ENCODE measurements at places on chromosomes 2 and 18.

- no peaks in the 10 kb centered on the region for H3K36me3 ChIP-seq
- no peaks in the 10 kb centered on the region for H3K27me3 ChIP-seq
- no peaks in the 10 kb centered on the region for H3K4me1 ChIP-seq
- H3K27ac ChIP-seq: no peak overlapping the region
- DNase-seq: no peak
- H3K4me3 ChIP-seq: no peak overlapping the region
Observed at GRCh38 chr2:112757265-112757664, 7.1 kb downstream of the CKAP2L start.

- no peaks in the 10 kb centered on the region for H3K27me3 ChIP-seq
- H3K4me1 ChIP-seq: no peaks in the 10 kb centered on the region
- H3K27ac ChIP-seq: no peak overlapping the region
- H3K4me3 ChIP-seq: no peak overlapping the region
Observed at GRCh38 chr2:174797781-174798276, 33.6 kb upstream of the CHRNA1 start.

DNA sequence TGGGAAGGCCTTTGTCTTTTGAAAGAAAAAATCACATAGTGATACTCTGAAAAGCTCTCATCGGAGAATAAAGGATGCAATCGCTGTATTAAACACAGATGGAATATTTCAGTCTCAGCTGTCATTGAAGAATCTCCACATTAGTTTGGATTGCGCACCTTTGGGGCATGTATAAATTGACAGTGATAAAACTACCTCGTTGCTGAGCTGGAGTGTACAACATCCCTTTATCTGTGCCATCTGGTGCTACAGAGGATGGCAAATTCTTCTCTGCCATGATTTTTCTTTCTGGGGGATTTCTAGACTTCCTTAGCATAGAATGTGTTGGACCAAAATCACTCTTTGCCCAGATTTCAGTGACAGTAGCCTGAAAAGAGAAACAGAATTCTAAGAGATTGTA, 185.3 kb downstream of the PARD3B start:
- no peaks in the 10 kb centered on the region for H3K27me3 ChIP-seq
- DNase-seq: no peak
- H3K27ac ChIP-seq: no peak overlapping the region
- H3K4me1 ChIP-seq: no peaks in the 10 kb centered on the region

DNA sequence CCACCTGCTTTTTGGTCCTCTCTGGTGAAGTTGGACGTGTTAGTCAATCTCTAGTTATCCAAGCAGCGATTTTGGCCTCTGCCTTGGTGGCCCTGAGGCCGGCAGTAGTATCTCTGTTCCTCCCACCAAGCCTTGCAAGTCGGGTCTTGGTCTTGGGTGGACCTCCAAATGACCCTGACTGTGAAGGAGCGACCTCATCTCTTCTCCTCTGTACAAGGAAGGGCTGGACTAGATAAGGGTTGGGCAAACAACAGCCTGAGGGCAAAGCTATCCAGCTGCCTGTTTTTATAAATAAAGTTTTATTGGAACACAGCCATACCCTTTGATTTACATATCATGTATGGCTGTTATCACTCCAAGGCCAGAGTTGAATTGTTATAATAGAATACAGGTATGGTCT, 74.6 kb upstream of the FOSL2 start:
- H3K4me1 ChIP-seq: no peaks in the 10 kb centered on the region
- H3K27ac ChIP-seq: no peak overlapping the region
- no peaks in the 10 kb centered on the region for H3K36me3 ChIP-seq
- no peak for DNase-seq
- H3K27me3 ChIP-seq: no peaks in the 10 kb centered on the region

DNA sequence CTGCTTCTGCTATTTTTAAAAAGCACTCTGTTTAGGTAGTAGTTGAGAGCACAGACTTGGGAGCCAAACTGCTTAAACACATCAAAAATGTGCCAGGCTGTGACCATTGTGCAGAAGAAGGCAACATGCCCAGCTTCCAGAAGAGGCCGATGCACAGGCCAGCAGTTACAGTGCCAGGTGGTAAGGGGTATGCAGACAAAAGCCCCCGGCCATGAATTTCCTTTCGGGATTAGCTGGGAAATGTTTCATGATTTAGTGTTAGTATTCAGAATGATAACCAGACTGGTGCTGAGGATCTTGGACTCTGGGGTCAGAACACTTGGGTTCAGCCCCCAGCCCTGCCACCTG, 40.0 kb upstream of the ATG16L1 start:
- H3K27me3 ChIP-seq: no peaks in the 10 kb centered on the region
- H3K4me1 ChIP-seq: peaks cover 39% of the 10 kb centered on the region
- H3K36me3 ChIP-seq: peaks cover 38% of the 10 kb centered on the region
- H3K4me3 ChIP-seq: no peak overlapping the region

GRCh38 chr18:68234131-68234530, 480.8 kb downstream of the TMX3 start:
- no peak overlapping the region for H3K4me3 ChIP-seq
- no peaks in the 10 kb centered on the region for H3K27me3 ChIP-seq
- no peaks in the 10 kb centered on the region for H3K36me3 ChIP-seq
- no peak overlapping the region for H3K27ac ChIP-seq
- DNase-seq: no peak

GRCh38 chr2:20609349-20609994, 41.4 kb downstream of the HS1BP3 start:
- DNase-seq: no peak
- no peaks in the 10 kb centered on the region for H3K4me1 ChIP-seq
- H3K27ac ChIP-seq: no peak overlapping the region
- no peak overlapping the region for H3K4me3 ChIP-seq
- no peaks in the 10 kb centered on the region for H3K27me3 ChIP-seq

- no peak overlapping the region for H3K4me3 ChIP-seq
- no peak for DNase-seq
- no peaks in the 10 kb centered on the region for H3K36me3 ChIP-seq
- H3K4me1 ChIP-seq: peaks cover 12% of the 10 kb centered on the region
- no peak overlapping the region for H3K27ac ChIP-seq
Observed at GRCh38 chr2:126774290-126774689, 118.3 kb downstream of the GYPC start.

DNA sequence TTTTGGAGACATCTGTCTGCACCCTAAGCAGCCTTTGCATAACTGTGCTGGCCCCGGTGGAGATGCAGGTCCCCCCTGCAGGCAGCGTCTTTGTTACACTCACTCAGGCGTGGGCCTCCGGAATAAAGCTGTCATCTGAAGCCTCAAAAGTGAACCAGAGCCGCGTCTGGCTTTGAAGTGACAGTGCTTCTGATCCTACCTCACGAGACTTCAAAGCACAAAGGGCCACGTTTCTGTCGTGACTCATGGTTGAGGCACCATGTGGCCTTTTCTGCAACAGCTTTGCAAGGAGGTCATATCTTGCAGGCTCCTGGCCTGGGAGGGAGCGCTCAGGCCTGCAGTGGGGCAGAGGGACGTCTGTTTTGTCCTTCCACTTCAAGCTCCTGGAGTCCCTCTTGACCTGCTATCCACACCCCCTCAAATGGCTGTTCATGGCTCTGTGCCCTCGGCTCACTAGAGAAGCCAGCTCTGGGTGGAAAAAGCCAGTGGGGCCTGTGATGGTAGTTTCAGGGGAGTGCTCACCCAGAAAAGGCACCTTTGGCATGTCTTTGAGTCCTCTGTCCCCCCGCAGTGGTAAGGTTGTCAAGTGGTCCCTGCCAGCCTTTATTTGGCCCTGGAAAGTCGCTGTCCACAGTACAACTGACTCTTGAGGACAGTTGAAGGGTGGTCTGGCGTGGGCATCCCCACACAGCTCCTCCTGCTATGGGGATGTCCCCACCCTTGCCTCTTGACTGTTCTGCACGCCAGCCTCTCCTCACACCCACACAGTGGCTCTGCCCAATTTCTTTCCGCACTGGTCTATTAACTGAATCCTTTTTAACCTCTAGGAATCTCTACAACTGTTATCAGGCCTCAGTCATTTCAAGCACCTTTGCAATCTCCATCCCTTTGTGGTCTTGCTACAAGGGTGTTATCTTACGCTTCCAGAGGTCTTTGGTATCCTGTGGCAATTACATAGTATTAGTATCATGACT, 19.3 kb downstream of the GPR55 start:
- DNase-seq: peak; percentile 84
- H3K27ac ChIP-seq: no peak overlapping the region
- no peaks in the 10 kb centered on the region for H3K36me3 ChIP-seq
- H3K4me1 ChIP-seq: peaks cover 4% of the 10 kb centered on the region

DNA sequence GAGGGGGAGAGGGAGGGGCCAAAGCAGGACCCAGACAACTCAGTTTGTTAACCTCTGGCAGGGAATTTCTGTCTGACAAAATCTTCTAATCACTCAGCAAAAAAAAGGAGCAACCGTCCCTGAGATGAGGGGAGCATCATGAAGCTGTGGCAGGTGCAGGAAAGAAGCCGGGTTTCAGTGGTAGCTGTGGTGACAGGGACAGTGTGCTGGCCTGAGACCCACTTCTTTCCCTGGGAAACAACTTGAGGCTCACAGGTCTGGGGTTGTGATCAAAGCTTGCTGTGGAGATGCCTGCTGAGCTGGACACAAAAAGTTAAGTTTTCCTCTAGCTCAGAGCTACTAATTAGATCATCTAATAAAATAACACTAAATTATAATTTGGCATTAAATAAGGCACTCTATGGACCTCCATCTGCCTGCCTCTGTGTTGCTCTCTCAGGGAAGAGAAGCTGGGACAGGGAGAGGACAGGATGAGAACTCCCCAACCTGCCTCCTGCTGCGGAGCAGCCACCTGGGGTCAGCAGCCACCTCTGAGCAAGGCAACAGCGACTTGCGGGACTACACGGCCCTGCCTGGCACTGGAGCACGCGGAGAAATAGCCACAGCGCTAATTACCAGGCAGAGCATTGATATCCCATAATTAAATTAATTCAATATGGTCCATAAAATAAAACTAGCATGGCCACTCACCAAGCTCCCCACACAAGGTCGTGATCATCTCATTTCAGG, 104.6 kb upstream of the TEX51 start:
- no peaks in the 10 kb centered on the region for H3K27me3 ChIP-seq
- no peak for DNase-seq
- H3K27ac ChIP-seq: no peak overlapping the region
- H3K36me3 ChIP-seq: no peaks in the 10 kb centered on the region

GRCh38 chr2:126895336-126895735, 3.4 kb upstream of the TEX51 start:
- no peak for DNase-seq
- H3K4me1 ChIP-seq: no peaks in the 10 kb centered on the region
- H3K27ac ChIP-seq: no peak overlapping the region
- H3K36me3 ChIP-seq: no peaks in the 10 kb centered on the region

DNA sequence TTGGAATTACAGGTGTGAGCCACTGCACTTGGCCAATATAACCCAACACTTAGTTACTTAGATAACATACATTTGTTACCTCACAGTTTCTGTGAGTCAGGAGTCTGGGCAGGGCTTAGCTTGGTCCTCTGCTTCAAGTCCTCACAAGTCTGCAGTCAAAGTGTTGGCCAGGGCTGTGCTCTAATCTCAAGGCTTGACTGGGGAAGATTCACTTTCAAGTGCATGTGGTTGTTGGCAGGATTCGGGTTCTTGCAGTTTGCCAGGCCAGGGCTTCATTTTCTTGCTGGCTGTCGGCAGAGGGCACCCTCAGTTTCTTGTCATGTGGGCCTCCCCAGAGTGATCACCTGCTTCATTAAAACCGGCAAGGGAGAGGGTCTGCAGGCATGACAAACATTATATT, 103.7 kb downstream of the SLC4A3 start:
- H3K27ac ChIP-seq: no peak overlapping the region
- no peaks in the 10 kb centered on the region for H3K36me3 ChIP-seq
- H3K4me3 ChIP-seq: no peak overlapping the region
- H3K4me1 ChIP-seq: no peaks in the 10 kb centered on the region

DNA sequence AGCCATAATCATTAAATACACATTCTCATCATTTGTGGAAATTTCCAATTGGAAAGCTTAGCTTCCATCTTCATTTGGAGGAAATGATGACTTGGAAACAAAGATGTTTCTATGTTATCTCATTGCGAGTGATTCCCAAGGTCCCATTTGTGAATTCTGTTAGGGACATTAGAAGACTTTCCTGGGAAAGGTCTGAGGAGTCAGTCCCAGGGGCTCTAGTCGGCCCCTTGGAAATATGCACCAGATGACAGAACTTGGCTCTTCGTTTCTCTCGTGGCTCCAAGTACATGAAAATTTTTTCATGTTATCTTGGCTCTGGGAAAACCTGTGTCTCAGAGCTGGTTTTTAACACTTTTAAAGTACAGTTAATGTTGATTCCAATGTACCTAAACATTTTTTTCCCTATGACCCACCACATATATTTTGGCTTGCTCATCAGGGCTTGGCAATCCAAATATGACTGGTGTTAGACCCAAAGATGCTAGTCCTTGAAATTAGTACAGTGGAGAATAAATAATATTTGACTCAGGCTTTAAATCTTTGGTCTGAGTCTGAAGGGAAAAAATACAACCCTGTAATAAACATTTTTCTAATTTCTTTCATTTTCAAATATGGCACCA, 15.4 kb upstream of the CAVIN2 start:
- no peak for DNase-seq
- H3K27ac ChIP-seq: no peak overlapping the region
- H3K4me1 ChIP-seq: no peaks in the 10 kb centered on the region
- no peaks in the 10 kb centered on the region for H3K36me3 ChIP-seq
- H3K27me3 ChIP-seq: no peaks in the 10 kb centered on the region
- no peak overlapping the region for H3K4me3 ChIP-seq

DNA sequence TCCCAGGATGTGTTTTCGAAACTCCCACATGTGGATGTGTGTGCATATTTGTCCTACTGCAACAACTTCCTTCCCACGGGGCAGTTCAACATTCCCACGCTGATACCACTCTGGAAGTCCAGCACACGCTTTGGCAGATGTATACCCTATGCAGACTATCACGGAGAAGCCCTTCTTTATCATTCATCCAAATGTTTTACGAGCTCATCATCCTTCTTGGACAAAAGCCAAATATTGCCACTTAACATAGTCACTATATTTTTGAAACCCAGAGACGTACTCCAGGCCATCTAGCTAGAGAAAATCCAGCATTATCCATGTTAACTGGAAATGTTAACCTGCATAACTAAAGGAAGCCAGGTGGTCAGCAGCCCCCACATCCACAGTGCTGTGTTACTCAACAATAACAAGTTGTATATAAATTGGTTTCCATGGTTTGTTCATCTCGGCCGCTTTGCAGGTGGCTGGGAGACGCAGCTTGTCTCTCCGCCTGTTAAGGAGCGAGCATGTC, 131.5 kb downstream of the ZNF532 start:
- H3K36me3 ChIP-seq: no peaks in the 10 kb centered on the region
- H3K4me3 ChIP-seq: no peak overlapping the region
- DNase-seq: no peak

DNA sequence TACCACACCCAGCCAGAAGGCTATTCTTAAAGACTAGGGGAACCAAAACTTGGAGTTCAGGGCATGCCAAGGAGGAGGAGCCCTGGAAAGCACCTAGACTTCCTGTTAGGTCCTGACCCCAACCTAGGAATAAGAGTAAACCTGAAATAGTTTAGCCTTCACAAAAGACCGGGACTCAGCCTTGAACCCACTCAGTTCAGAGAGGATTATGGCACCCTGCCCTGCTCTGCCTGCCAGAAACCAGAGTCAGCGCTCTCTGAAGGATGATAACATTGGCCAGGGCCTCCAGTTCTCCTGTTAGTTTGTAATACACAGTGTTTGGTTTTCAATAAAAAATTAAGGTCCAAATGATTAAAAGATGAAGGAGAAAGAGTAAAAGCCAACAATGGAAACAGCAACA, 96.4 kb downstream of the LDLRAD4 start:
- peaks cover 8% of the 10 kb centered on the region for H3K4me1 ChIP-seq
- no peaks in the 10 kb centered on the region for H3K36me3 ChIP-seq
- DNase-seq: no peak
